ENCODE measurements at places on chromosomes 7 and 10.

DNA sequence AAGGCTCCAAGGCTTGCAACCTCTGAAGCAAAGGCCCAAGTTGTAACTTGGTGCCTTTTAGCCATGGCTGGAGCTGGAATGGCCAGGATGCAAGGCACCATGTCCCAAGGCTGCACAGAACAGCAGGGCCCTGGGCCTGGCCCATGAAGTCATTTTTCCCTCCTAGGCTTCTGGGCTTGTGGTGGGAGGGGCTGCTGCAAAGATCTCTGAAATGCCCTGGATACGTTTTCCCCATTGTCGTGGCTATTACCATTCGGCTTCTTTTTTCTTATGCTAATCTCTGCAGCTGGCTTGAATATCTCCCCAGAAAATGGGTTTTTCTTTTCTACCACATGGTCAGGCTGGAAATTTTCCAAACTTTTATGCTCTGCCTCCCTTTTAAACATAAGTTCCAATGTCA, 234.2 kb downstream of the CDK14 start:
- no peak for DNase-seq

DNA sequence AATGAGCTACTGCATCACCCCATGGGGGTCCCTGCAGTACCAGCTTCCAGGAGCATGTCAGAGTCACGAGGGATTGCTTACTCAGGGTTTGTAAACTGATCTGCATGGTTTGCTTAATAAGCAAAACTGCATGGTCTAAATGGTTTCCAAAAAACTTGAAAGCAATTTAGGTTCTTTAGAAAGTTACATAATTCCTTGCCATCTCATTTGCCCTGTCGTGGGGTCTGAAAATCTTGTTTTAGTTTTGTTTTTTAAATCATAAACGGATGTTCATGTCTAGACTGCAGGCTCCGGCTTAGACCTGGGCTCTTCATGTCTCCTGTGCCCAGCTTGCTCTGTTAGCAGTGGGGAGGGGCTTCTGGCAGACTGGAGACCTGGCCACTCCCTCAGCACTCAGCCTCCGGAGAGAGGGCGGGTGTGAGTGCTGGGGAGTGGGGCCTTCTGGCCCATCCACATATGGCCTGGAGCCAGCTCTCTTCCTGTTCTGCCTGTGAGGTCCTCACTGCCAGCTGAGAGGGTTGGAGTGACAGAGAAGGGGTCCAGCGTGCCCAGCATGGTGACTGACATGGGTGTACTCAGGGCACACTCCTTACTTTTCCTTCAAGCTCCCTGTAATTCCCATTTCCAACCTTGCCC, 17.5 kb downstream of the PRF1 start:
- DNase-seq, result no peak

GRCh38 chr7:74052628-74053027, 24.7 kb downstream of the ELN start:
- DNase-seq, result no peak

DNA sequence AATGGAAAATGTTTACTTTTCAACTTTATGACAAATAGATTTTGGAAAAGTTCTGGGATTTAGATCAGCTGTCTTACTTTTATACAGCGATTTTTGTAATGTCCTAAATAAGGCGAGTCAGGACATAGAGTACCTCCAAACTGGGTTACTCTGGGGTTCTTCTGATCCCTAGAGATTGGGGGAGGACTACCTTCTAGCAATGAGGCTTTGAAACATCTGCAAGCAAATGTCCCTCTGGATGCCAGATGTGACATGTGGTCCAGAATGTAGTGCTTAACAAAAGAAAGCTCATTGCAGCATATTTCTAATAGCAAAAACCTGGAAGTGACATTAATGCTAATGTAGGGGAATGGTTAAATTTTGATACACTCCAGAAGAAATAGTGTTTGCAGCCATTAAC, 36.1 kb downstream of the ABRAXAS2 start:
- DNase-seq, result no peak

GRCh38 chr7:15947754-15948153, 261.3 kb upstream of the MEOX2 start:
- no peak for DNase-seq

- no peak for DNase-seq
Measured at GRCh38 chr10:112584276-112584675, 137.3 kb downstream of the VTI1A start.

- no peak for DNase-seq
Measured at GRCh38 chr10:37682617-37683016, 174.8 kb downstream of the ZNF248 start.

DNA sequence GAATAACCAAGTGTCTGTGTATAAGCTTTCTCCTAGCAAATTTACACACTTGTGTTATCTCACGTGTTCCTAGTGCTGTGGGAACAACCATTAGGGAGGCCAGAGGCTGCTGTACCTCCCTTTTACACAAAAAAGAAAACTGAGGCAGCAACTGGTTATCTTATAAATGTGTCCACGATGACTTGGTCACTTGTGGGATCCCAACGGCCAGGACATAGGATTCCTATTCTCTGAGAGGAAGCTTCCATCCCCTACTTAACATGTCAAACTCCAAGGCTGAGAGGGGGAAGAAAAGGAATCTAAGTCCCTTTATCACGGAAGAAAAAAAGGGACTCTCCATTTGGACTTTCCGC, 484 bp downstream of the ZNF438 start:
- no peak for DNase-seq

GRCh38 chr7:1112625-1113547, 25.0 kb downstream of the GPER1 start:
- no peak for DNase-seq

GRCh38 chr10:122298598-122299301, 27.7 kb downstream of the BTBD16 start:
- DNase-seq, result peak; percentile 83

DNA sequence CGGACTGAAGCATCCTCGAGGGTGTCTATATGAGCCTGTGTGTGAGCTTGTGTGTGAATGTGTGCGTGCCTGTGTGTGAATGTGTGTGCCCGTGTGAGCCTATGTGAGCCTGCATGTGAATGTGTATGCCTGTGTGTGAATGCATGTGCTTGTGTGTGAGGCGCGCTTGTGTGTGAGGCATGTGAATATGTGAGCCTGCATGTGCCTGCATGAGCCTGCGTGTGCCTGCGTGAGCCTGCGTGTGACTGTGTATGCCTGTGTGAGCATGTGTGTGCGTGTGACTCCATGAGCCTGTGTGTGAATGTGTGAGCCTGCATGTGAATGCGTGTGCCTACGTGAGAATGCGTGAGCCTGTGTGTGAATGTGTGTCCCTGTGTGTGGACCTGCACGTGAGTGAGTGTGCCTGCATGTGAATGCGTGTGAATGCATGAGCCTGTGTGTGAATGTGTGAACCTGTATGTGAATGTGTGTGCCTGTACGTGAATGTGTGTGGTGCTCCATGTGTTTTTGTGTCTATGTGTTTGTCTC, 33.4 kb downstream of the PDGFA start:
- DNase-seq, result no peak

- DNase-seq, result peak; percentile 96
Measured at GRCh38 chr10:15200626-15201025, 32.1 kb upstream of the NMT2 start.

DNA sequence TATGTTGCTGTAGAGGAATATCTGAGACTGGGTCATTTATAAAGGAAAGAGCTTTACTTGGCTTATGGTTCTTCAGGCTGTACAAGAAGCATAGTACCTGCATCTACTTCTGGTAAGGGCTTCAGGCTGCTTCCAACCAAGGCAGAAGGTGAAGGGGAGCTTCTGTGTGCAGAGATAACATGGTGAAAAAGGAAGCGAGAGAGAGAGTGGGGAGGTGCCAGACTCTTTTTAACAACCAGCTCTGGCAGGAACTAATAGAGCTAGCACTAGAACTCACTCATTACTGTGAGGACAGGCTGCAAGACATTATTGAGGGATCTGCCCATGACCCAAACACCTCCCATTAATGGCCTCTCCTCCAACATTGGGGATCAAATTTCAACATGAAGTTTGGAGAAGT, 94.5 kb downstream of the KIF20B start:
- DNase-seq, result no peak

- DNase-seq, result no peak
Measured at GRCh38 chr7:82700741-82701140, 257.2 kb upstream of the CACNA2D1 start.

DNA sequence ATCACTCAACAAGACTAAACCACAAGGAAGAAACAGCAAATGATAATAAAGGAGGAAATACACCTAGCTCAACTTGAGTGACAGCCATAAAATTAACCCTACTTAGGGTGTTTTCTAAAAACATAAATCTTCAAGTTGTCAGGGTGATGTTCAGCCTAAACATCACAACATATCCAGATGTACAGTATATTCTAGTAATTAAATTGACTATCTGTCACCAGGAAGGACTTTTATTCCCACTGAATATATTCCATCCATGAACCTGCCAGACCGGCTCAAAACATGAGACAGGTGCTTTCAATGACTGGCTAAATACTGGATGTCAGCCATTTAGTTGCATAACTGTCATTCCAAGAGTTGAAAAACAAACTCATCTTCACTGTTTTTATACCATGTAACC, 298.1 kb upstream of the NEBL start:
- DNase-seq, result no peak

- no peak for DNase-seq
Measured at GRCh38 chr7:132410385-132410784, 165.9 kb downstream of the PLXNA4 start.

GRCh38 chr10:132111871-132112341, 46.2 kb downstream of the JAKMIP3 start:
- DNase-seq, result no peak

GRCh38 chr7:86968618-86969017, 90.8 kb downstream of the ELAPOR2 start:
- DNase-seq, result no peak

- DNase-seq, result no peak
Measured at GRCh38 chr7:30831227-30831626, 60.0 kb downstream of the MINDY4 start.

- peak; percentile 40 for DNase-seq
Measured at GRCh38 chr10:48206482-48207250, 67.8 kb downstream of the FRMPD2 start.

DNA sequence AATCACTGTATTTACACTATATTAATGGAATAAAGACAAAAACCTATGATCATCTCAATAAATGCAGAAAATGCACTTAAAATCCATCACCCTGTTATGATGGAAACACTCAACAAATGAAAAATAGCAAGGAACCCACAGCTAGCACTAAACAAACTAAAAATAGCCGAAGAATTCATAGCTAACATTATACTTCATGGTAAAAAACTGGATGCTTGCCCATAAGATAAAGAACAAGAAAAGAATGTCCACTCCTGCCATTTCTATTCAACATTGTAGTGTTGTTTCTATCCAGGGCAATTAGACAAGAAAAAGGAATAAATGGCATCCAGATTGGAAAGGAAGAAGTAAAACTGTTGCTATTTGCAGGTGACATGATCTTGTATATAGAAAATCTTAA, 142.1 kb downstream of the STK31 start:
- no peak for DNase-seq

GRCh38 chr7:51727441-51727840, 410.8 kb upstream of the COBL start:
- no peak for DNase-seq

DNA sequence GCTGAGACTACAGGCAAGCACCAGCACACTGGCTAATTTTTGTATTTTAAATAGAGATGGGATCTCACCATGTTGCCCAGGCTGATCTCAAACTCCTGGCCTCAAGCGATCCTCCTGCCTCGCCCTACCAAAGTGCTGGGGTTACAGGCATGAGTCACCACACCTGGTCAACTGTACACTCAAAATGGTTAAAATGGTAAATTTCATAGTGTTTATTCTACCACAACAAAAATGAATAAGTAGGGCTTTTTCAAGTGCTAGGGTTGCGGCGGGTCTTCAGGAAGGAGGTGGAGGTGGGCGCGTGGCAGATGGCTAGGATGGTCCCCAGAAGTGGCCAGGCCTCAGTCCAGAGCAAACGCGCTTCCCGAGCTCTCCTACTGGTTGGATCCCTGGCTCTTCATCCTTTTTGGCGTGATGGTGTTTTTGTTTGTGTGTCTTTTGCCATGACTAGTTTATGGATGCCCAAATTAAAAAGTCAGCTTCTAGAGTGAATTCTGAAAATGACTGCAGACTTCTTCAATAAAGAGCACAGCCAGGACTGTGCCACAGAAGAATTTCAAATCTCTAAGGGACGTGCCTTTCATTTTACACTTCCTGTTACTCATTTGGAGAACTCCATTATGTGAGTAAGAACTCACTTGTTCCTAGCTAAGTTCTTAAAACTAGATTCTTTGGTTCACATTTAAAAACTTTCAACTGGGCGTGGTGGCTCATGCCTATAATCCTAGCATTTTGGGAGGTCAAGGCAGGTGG, 73.9 kb downstream of the TMEM130 start:
- DNase-seq, result no peak

DNA sequence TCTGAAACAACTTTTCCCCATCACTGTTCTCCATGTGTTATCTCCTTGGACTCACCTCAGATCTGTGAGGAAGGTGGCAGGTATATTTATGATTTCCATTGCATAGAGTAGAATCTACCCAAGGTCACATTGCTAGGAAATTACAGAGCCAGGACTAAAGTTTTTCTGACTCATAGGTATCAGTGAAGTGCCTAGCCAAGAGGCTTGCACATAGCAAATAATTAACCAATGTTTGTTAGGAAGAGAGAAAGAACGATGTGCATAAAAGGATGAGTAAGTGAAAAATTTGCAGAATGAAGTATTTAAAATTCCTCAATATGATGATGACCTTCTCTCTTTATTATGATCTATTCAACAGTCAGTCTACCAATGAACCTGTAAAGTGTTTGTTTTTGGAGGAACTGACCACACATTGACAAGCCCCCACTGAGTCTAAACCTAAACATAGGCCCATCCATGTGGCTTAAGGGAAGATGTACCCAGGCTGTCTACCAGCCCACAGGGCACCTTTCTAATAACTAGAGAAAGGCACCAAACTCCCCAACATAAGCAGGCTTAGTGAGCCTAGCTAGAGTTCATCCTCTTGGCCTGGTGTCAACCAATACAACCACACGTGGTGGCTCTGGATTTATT, 252.9 kb upstream of the ZMIZ1 start:
- peak; percentile 69 for DNase-seq

- no peak for DNase-seq
Measured at GRCh38 chr10:132690401-132690800, 95.5 kb downstream of the NKX6-2 start.

DNA sequence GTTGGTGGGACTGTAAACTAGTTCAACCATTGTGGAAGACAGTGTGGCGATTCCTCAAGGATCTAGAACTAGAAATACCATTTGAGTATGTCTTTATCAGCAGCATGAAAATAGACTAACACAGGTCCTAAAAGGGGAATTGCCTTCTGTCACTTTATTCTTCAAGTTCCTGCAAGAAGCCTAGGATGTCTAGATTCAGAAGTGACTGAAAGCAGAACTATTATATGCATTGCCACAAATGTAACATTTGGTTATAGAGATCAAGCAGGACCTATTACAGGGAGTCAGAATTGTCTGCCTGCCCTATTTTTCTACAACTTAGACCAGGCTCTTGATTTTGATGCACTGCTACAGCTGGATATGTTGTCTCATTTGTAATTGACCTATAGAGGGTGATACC, 364.7 kb downstream of the SORCS1 start:
- DNase-seq, result no peak

- DNase-seq, result no peak
Measured at GRCh38 chr7:23294549-23295400, 4.4 kb upstream of the MALSU1 start.

- no peak for DNase-seq
Measured at GRCh38 chr7:115471891-115472290, 550.0 kb downstream of the MDFIC start.

GRCh38 chr7:50598460-50599343, 33.5 kb upstream of the DDC start:
- no peak for DNase-seq
